Suppressor macrophage (primary cell): ENCODE measurements at places on chromosomes 16 and 17.

DNA sequence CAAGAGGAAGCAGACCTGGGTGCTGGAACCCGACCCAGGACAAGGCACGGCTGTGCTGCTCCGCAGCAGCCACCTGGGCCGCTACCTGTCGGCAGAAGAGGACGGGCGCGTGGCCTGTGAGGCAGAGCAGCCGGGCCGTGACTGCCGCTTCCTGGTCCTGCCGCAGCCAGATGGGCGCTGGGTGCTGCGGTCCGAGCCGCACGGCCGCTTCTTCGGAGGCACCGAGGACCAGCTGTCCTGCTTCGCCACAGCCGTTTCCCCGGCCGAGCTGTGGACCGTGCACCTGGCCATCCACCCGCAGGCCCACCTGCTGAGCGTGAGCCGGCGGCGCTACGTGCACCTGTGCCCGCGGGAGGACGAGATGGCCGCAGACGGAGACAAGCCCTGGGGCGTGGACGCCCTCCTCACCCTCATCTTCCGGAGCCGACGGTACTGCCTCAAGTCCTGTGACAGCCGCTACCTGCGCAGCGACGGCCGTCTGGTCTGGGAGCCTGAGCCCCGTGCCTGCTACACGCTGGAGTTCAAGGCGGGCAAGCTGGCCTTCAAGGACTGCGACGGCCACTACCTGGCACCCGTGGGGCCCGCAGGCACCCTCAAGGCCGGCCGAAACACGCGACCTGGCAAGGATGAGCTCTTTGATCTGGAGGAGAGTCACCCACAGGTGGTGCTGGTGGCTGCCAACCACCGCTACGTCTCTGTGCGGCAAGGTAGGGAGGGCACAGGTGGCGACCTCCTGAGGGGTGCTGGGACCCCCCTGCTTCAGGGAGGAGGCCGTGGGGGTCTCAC lies 667 bp downstream of the FSCN2 start:
- DNase-seq: no peak

DNA sequence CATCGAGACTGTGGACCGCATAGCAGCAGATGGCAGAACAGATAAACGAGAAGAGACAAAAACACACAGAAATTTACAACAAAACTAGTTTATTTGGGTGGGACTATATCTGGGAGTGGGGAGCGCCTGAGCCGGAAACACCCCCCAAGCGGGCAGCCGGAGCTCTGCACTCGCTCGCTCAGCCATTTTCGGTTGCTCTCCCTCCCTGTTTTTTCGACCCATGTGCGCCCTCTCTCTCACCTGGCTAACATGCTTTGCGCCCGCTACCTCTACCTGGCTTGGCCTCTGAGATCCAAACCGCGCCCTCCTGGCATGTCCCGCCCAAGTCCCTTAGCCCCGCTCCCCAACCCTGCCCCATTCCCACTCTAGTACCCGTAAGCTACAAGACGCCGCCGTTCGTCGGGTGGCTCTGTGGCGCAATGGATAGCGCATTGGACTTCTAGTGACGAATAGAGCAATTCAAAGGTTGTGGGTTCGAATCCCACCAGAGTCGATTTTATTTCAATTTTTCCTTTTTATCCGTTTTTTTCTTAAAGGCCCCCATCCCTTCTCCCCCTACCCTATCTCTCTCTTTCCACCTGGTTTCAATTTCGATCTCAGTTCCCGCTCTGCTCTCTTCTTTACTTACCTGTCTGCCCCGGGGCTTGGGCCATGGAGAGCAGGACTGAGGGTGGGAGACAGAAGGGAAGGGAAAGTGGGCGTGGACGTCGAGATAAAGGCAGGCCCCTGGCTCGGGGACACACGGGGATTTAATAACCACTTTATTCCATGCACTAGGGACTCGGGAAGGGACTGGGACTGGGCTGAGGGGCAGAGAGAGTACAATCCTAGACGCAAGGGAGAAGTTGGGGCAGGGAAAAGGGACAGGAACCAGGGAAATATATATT lies 2.4 kb upstream of the ALOXE3 start:
- DNase-seq: peak; percentile 76

GRCh38 chr17:57701124-57701523 lies 44.0 kb downstream of the CCDC182 start:
- no peak for DNase-seq

- DNase-seq: no peak
Observed at GRCh38 chr16:23174622-23175021, 7.9 kb upstream of the SCNN1G start.

DNA sequence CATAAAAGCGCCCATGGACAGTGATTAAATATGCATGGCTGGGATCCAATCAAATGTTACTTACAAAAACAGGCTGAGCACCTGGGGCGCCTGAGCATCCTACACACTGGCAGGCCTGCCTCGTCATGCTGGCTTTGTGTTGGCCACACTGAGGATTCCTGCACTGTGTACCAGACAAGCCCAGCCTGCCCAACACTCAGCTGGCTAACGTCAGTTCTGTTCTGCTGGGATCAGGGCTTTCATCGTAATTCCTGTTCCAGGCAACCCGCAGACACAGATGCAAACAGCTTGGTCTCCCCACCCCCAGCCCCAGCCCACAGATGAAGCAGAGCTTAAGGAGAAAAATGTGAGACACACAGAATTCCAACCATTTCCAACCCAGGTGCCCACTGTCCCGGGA lies 30.7 kb downstream of the PIMREG start:
- no peak for DNase-seq

GRCh38 chr16:49717689-49718088 lies 138.2 kb downstream of the ZNF423 start:
- DNase-seq: no peak

DNA sequence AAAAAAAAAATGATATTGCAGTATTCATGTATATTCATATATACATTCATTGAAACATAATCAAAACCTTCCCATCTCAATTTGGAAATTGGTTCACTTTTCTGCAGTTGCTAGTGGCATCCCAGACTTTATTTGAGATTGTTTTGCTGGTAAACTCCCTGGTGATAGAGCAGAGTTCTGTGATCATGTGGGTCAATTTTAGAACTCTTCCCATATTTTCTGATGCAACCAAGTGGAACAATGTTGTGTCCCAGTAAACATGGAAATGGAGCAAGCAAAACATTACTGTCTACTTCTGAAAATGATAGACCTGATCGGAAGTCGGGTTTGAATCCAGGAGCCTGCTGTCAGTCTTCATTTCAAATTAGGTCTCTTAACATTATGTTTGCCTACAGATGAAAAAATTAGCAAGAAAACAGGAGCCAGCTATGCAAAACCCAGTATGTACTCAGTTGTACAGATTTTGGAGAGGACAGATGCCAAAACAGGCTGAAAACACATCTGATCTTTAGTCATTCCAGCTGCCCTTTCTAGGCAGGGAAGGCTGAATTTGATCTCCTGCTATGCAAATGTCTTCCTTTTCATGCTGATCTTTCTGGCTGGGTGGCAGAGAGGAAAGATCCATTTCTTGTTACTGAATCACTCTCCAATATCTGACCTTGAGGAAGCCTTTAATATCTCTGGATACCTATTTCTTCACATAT lies 786.6 kb upstream of the SOX9 start:
- DNase-seq: no peak

GRCh38 chr17:67378454-67379250 lies 1.6 kb downstream of the PITPNC1 start:
- DNase-seq: peak; percentile 89

DNA sequence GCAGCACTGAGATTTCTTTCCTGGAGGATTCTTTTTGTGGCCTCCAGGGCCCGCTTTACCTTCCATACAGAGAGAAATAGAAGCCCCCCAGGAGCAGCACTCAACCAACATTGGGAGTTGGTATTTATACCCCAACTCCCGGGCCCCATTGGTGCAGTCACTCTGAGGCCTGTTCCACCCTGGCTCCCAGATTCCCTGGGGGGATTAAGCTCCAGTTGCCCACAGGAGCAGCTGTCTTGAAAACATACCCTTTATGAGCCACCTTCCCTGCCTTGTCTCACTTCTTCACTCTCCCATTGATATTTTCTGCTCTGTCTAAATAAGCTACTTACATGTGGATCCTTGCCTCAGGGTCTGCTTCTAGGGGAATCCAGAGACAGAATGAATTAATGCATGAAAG lies 167.8 kb downstream of the KATNIP start:
- no peak for DNase-seq

- DNase-seq: no peak
Observed at GRCh38 chr17:41773190-41773588, 13.3 kb downstream of the JUP start.

DNA sequence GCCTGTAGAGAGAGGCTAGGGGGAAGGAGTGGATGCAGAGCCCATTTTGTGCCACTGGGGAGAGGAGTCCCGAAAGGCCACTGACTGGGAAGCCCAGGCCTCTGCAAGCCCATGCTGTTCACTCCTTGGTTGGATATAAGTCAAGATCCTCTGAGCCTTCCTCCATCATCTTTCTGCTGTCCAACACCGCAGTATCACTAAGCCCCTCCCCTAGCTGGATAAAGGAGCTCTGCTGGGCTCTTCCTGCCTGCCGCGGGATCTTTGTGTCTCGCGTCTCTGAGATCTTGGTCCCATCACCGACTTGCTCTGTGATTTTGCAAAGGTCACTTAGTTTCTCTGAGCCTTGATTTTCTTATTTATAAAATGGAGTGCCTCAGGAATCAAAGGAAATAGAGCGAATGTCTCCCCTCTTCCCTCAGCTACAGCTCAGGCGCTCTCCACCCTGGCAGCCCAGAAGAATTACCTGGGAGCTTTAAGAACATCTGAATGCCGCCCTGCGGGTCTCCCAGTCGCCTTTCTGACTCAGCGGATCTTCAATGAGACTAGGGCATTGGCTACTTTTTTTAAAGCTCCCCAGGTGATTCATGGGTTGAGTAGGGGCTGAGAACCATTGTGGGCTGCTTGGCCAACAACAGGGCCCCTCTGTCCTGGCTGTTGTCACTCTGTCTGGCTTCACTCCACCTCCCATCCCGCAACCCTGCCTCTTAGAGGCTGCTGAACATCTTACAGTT lies 25.2 kb upstream of the TMEM220 start:
- DNase-seq: no peak

- DNase-seq: no peak
Observed at GRCh38 chr16:12059216-12059769, 82.8 kb downstream of the SNX29 start.

GRCh38 chr16:66923866-66924265 lies 1.5 kb downstream of the RRAD start:
- no peak for DNase-seq

DNA sequence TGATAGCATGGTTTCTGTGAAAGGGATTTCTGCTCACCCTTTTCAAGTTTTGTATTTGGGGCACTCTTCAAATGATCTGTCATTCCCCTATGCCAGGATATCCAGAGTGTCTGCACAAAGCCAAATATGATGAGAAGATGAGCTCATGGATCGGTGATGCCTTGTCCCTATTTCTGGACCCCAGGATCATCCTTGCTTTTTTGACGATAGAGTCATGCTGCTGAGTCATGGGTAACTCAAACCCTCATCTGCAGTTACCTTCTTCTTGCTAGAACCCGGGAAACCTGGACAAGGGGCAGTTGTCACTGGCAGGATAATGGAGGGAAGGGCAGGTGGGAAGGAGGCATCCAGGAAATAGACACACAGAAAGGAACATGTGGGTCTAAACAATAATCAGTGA lies 17.8 kb upstream of the MAPT start:
- no peak for DNase-seq

DNA sequence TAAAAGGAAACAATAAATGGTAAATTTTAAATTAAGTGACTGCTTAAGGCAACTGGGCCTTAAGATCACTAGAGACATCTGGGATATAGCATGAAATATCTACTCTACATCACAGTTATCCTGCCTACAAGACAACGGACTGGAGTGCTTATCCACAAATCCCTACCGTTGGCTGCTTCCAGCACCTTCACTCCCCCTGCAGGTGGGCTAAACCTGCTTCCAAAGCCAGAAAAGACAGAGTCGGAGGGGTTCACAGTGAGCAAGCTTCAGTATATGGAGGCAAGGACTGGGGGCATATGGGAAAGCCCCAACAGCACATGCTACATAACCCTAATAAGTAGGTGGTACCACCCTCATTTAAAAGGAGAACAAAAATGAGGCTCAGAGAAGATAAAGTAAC lies 45.3 kb downstream of the GRIN2A start:
- no peak for DNase-seq

GRCh38 chr17:40177275-40177874 lies at the start of gene RAPGEFL1:
TSS of gene RAPGEFL1 (plus strand) at chr17:40177470. CDS start at chr17:40177862, 392 bp downstream.
- DNase-seq: peak; percentile 94

- DNase-seq: peak; percentile 96
Observed at GRCh38 chr17:45277216-45277849, 15.4 kb upstream of the SPATA32 start.

- DNase-seq: no peak
Observed at GRCh38 chr16:63241497-63242028, 1205.3 kb upstream of the CDH8 start.

DNA sequence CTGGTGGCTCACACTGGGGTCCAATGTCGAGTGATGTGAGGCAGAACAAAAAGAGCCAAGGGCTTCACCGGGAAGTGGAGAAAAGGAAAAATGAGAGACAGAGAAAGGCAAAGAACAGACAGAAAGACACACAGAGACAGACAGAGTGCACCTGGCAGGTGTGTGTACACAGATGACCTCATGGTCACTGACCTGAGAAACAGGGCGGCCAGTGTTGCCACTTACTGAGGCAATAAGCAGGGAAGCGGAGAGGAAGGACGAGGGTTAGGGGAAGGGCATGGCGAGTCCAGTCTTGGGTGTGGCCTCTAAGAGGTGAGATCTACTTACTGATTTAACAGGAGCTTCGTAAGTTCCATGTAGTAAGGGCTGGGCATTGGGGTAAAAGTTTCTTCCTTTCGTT lies 7.5 kb downstream of the GINS2 start:
- DNase-seq: no peak

- no peak for DNase-seq
Observed at GRCh38 chr16:50808929-50809538, 67.1 kb downstream of the CYLD start.

- DNase-seq: no peak
Observed at GRCh38 chr17:9144502-9145249, 123.4 kb downstream of the NTN1 start.

- no peak for DNase-seq
Observed at GRCh38 chr16:15576960-15577958, 65.7 kb downstream of the MARF1 start.

DNA sequence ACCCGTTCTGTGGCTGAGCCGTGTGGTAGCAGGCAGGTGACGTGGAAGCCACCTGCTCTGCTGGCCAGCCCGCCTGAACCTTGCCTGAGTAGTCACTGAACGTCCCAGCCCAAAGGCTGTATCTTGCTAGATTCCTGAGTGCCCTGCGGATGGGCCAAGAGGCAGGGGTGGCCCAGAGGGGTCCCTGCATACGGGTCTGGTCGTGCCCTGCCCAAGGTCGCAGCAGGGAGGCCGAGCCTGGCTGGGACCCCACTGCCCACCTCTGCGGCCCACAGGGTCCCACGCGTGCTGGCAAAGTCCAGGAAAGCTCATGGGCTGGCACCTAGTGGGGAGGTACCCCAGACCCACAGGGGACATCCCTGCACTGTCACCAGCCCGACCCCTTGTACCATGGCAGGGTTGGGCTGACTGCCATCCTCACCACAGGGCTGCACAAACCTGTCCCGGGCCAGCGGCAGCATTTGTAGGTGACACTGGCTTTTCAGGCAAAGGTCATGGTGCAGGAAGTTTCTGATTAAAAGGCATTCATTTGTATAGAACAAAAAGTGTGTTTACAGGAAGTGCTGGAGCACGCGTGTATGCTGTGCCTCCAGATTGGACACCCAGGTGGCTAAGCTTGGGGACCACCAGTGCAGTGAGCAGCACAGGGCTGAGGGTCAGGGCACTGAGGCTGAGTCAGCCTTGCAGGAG lies 45.1 kb upstream of the ZC3H18 start:
- no peak for DNase-seq

GRCh38 chr17:7363311-7363710 lies 8.4 kb downstream of the TMEM95 start:
- no peak for DNase-seq
